ENCODE measurements at places on chromosomes 5 and 9. TPM values are rescaled to one million over a fixed set of nuclear protein-coding genes. Genes with fewer than 3 reads are reported as not detected.

NEURL1B gene
- total RNA-seq: 96.6 TPM

CRAT gene
- total RNA-seq: 71.2 TPM

PRUNE2 gene
- 48.2 TPM for total RNA-seq

SHISAL2B gene
- total RNA-seq: not detected

ELAVL2 gene
- total RNA-seq: 1.2 TPM
